ENCODE measurements at places on chromosomes 16 and 17.

DNA sequence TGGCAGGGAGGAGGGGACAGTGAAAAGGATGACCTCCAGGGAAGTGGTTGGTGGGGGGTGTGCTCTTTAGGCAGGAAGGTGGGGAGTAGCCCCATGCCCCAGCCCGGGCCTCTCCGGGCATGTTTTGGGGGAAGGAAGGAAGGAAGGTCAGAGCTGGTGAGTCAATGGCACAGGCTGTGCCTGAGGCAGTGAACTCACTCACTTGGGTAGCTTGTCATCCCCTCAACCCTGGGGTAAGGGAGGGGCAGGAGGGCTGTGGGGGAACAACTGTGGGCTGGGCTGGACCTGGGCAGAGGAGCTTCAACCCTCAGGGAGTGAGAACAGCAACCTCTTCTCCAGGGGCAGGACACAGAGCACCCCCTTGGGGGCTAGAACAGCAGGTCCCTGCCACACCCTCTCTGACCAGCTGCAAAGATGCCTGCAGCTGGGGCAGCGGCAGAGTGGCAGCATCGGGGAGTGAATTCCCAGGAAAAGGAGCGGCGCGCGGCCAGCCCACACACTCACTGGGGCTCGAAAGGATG is 6.3 kb downstream of the CSF3 start:
- DNase-seq: no peak

DNA sequence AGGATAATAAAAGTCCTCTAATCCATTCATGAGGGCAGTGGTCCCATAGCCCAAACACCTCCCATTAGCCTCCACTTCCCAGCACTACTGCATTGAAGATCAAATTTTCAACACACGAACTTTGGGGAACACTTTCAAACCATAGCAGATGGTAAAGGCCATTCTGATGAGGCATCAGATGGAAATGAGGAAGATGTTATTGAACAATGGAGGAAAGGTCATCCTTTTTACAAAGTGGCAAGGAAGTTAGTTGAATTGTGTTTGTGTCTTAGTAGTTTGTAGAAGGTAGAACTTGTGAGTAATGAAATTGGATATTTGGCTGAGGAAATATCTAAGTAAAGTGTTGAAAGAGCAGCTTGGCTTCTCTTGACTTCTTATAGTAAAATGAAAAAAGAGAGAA is 93.3 kb upstream of the NLRP1 start:
- no peak for DNase-seq

DNA sequence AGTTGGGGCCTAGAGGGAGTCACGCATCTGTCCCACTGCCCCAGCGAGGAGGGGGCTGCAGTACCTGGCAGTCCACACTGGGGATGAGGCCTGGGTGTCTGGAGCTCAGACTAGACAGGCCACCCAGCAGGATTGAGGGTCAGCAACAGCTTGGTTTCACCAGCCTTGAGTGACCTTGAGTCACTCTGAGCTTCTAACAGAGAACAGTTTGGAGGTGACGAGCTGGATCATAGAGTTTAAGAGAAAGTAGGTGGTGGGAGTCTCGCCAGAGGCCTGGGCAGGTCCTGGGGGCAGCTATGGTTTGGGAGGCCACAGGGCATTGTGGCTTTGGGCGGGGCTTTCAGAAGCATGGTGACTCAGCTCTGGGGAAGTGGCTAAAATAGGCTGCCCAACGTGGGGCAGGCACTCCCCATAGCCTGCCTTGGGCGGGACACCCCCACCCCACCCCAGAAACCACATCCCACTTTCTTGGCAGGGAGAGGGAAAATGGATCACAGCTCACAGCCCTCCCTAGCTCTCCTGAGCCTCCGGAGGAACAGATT is 20.5 kb downstream of the CDC42EP4 start:
- peak; percentile 70 for DNase-seq

DNA sequence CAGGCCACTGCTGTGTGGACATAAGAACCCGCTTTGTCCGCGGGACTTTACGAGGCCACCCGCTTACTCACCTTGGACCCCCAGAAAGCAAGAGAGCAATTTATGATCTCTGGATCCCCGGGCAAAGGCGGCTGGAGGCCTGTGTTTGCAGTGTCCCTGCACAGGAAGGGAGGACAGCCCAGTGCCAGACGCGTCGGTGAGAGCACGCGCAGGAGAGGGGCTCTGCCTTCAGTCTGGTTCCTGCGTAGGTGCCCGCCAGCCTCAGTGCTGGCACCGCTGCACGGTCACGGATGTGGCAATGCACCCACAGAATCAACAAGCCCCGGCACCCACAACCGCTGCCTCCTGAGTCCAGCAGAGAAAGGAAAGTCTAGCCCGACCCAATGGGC is 248.4 kb downstream of the C16orf95 start:
- DNase-seq: no peak

DNA sequence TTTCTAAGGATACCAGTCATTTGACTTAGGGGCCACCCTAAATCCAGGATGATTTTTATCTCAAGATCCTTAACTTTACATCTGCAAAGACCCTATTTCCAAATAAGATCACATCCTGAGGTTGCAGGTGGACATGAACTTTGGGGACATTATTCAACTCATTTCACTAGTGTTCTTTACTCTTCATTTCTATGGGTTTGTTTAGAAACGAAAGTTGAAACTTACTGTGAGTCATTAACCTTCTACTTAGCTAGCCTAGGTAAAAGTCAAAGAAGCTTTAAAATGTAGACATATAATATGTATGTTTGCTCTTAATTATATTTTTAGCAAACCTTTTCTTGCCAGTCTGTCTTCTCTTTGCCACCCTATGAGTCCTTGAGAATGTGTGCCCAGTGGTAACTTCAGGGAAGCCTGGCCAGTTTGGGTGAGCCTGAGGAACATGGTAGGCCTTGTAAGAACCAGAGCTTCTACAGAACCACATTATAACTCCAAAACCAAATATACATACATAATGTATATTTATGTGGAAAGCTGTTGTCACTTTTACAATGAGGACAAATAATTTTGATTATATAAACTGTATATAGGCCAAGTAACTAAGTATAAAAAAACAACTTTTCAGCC is 38.4 kb downstream of the BPTF start:
- DNase-seq: no peak

- no peak for DNase-seq
Measured at GRCh38 chr17:15441315-15441714, 26.1 kb downstream of the CDRT4 start.

DNA sequence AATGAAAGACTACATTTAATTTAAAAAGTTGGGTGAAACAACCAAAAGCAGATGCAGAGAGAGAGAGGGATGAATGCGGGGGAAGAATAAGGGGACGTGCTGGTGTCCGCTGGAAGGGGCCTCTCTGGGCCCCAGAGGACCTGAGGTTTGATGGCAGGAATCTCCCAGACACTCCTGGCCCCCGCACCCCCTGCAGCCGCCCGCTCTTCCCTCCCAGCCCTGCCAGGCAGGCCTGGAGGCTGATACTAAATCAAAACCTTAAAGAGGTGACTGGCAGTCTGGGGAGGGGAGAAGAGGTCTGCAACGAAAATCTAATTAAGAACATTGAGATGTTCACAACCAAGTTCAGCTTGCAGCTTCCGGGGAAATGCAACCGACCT is 2.4 kb downstream of the FOXL1 start:
- DNase-seq: no peak

All from skeletal muscle cell (primary cell).